ENCODE measurements at places on chromosomes 4 and X.

DNA sequence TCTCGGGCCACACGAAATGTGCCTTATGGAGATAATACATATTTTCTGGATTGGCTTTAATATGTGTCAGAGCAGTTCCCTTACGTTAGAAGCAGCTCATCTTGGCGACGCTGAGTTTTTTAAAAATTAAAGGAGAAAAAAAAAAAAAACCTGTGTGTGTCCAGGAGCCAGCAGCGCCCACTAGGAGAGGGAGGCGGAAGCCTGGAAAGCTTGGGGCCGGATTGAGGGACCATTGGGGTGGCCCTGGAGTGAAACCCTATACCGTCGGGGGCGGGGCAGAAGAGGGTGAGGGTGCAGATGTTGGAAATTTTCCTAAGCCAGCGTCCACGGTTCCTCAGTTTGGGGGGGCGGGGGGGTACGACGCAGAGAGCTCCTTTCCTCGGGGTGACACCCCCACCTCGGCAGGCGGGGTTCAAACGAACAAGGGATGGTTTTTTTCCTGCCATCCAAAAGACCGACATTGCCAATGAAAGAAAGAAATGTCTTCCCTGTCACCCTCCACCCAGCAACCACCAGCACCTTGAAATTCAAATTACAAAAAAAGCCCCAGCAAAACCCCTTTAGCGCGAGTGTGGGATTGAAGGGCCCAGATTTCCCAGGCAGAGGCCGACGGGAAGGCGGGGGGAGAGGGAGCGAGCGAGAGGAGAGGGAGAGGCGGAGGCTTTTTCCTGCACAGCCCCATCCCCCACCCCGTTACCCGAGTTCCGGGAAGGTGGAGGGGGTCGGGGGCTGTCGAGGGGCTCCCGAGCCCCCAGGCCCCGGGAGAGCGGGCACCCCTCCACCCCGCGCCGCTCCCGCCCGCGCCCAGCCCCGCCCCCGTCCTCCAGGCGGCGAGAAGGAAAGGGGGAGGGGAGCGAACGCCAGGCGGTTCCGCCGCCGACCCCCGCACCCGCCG is 859 bp downstream of the SMARCA1 start:
- H3K27me3 ChIP-seq: peaks cover 12% of the 10 kb centered on the region
- H3K27ac ChIP-seq: no peak overlapping the region
- H3K4me1 ChIP-seq: peaks cover 6% of the 10 kb centered on the region
- no peak for DNase-seq

- H3K4me3 ChIP-seq: peak overlapping the region; percentile 82
- H3K27ac ChIP-seq: peak overlapping the region; percentile 82
- H3K27me3 ChIP-seq: no peaks in the 10 kb centered on the region
- H3K36me3 ChIP-seq: no peaks in the 10 kb centered on the region
These were observed 137.8 kb downstream of the RAPGEF2 start for GRCh38 chr4:159240687-159241086.

- DNase-seq: no peak
- H3K36me3 ChIP-seq: no peaks in the 10 kb centered on the region
- H3K4me3 ChIP-seq: no peak overlapping the region
- no peak overlapping the region for H3K27ac ChIP-seq
- no peaks in the 10 kb centered on the region for H3K27me3 ChIP-seq
- H3K4me1 ChIP-seq: no peaks in the 10 kb centered on the region
These were observed 177.9 kb downstream of the TSPAN5 start for GRCh38 chr4:98480535-98480934.

DNA sequence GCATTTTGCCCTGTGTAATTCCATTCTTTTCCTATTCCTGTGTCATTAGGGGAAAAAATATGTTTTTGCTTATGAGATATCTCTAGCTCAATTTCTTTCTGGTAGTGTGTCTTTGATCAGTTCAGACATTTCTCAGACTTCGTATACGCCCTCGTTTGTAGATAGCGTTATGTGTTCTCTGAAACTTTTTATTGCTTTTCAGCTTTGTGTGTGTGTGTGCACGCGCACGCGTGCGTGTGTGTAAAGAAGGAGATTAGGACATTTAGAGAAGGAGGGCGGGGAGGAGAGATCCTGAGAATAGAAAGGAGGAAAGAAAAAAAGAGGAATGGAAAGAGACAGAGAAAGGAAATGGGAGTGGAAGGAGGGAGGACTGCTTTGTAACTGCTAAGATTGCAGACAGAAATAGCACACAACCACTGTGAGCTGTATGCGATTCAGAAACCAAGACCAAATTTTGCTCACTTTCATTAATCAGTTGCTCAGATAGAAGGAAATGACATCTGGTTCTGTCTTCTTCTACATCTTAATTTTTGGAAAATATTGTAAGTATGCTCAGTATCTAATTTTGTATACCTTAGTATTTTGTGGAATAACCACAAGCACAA is at the start of gene RXFP1:
RXFP1 (plus strand) TSS at position 399 of the 605 bp plus-strand sequence; CDS start at position 494, 95 bp downstream.
- DNase-seq: no peak
- no peaks in the 10 kb centered on the region for H3K27me3 ChIP-seq
- no peak within 1 kb of the TSS for H3K27ac ChIP-seq
- no peaks in the 10 kb centered on the region for H3K36me3 ChIP-seq
- peak within 1 kb of the TSS; percentile 22 for H3K4me3 ChIP-seq
- peaks cover 10% of the 10 kb centered on the region for H3K4me1 ChIP-seq

- H3K4me3 ChIP-seq: no peak overlapping the region
- H3K27ac ChIP-seq: no peak overlapping the region
- peaks cover 7% of the 10 kb centered on the region for H3K27me3 ChIP-seq
- no peaks in the 10 kb centered on the region for H3K36me3 ChIP-seq
- no peaks in the 10 kb centered on the region for H3K4me1 ChIP-seq
These were observed 31.8 kb upstream of the NKX6-1 start for GRCh38 chr4:84530871-84531270.

DNA sequence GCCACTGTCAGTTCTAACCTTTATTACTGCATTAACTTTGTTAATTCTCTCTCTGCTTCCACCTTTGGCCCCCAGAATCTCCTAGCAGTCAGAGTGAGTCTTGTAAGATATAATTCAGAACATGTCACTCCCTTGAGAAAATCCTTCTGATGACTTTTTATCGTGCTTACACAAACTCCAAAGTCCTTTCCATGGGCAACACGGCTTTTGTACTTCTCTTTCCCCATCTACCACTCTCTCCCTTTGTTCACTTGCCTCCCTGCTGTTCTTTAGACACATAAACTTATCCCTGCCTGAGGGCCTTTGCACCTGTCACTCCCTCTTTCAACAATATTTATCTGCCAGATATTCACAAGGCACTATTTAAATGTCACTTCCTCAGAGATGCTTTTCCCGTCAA is 64.8 kb downstream of the MAOB start:
- no peak overlapping the region for H3K27ac ChIP-seq
- peaks cover 2% of the 10 kb centered on the region for H3K27me3 ChIP-seq
- no peak overlapping the region for H3K4me3 ChIP-seq
- no peaks in the 10 kb centered on the region for H3K36me3 ChIP-seq
- no peaks in the 10 kb centered on the region for H3K4me1 ChIP-seq

GRCh38 chr4:76822303-76822702 is 75.6 kb downstream of the SOWAHB start:
- H3K4me1 ChIP-seq: no peaks in the 10 kb centered on the region
- DNase-seq: no peak
- no peak overlapping the region for H3K27ac ChIP-seq
- no peaks in the 10 kb centered on the region for H3K27me3 ChIP-seq

GRCh38 chr4:165505958-165506837 is 127.4 kb downstream of the CPE start:
- H3K36me3 ChIP-seq: no peaks in the 10 kb centered on the region
- H3K4me3 ChIP-seq: no peak overlapping the region
- no peak overlapping the region for H3K27ac ChIP-seq
- no peak for DNase-seq

DNA sequence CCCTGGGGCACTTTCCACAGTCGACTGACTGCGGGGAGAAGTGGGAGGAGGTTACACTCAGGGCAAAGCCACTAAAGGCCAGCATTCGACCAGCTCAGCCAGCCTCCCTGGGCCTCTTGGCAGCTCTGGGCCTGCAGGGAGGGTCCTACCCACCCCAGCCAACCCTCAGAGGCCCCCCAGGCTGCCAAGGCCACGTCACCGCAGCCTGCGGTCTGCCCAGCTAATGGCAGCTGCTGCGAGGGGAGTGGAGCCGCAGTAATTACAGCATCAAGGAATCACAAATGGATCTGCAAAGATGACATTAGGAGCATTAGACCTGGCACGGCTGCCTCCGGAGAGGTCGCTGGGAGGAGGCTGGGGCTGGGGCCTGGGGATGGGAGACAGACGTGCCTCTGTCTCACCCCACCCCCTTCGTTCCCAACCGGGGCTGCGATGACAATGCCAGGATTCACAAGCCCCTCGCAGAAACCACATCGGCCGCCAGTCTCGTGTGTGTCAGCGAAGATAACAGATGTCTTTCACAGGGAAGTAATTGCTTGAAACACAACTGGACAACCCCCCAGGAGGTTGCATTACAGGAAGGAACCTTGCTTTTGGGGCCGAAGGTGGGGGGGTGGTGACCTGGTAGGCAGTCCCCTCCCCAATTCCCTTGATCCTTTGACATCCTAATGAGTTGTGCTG is 367.6 kb downstream of the BCOR start:
- H3K4me3 ChIP-seq: no peak overlapping the region
- H3K36me3 ChIP-seq: no peaks in the 10 kb centered on the region
- peaks cover 21% of the 10 kb centered on the region for H3K4me1 ChIP-seq
- DNase-seq: no peak
- H3K27me3 ChIP-seq: peaks cover 2% of the 10 kb centered on the region
- no peak overlapping the region for H3K27ac ChIP-seq

GRCh38 chr4:136768925-136769275 is 763.4 kb downstream of the PCDH18 start:
- no peaks in the 10 kb centered on the region for H3K4me1 ChIP-seq
- H3K36me3 ChIP-seq: no peaks in the 10 kb centered on the region
- H3K27ac ChIP-seq: no peak overlapping the region
- no peaks in the 10 kb centered on the region for H3K27me3 ChIP-seq

DNA sequence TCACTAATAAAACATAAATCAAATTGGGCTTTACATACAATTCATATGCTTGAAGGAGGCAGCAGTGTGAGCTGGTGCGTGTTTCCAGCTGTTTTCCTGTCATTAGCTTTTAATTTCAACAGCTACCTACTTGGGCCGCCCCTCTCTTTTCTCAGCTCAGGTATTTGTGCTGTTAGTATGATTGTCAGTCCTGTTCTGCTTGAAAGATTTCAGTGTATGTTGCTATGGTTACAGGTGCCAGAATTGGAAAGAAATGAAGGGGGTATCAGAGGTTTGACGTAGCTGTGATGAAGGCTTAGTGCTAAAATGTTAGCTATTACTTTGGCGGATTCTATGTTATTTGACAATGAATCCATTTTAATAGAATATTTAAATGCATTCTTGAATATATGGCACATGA is 440.3 kb downstream of the ZIC3 start:
- H3K4me1 ChIP-seq: no peaks in the 10 kb centered on the region
- H3K36me3 ChIP-seq: no peaks in the 10 kb centered on the region

DNA sequence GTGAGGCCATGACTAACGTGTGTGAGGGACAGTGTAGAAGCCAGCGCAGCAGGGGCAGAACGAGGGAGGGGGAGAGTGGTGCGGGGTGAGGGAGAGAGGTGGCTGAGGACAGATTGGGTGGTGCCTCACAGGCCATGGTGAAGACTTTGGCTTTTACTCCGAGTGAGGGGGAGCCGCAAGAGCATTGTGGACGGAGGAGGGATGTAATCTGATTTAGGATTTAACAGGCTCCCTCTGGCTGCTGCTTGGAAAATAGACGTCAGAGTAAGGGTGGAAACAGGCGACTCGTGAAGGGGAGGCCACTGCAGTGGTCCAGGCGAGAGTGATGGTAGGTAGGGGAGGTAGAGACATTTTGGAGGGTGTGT is 13.0 kb downstream of the PPP1R3F start:
- no peaks in the 10 kb centered on the region for H3K27me3 ChIP-seq
- no peak overlapping the region for H3K27ac ChIP-seq
- H3K4me1 ChIP-seq: no peaks in the 10 kb centered on the region

GRCh38 chr4:88610771-88611170 is 18.5 kb downstream of the HERC3 start:
- no peak overlapping the region for H3K27ac ChIP-seq
- peaks cover 35% of the 10 kb centered on the region for H3K36me3 ChIP-seq
- DNase-seq: no peak
- H3K4me1 ChIP-seq: peaks cover 13% of the 10 kb centered on the region

- peak within 1 kb of the TSS; percentile 59 for H3K4me3 ChIP-seq
- H3K4me1 ChIP-seq: peaks cover 61% of the 10 kb centered on the region
- peak; percentile 97 for DNase-seq
- no peaks in the 10 kb centered on the region for H3K36me3 ChIP-seq
These were observed at the start of gene IL3RA for GRCh38 chrX:1336331-1336943. Gene IL3RA (plus strand): TSS chrX:1336785. CDS start chrX:1341766, 4,981 bp downstream.

- peak overlapping the region; percentile 93 for H3K4me3 ChIP-seq
- H3K27ac ChIP-seq: peak overlapping the region; percentile 89
- peaks cover 10% of the 10 kb centered on the region for H3K4me1 ChIP-seq
- H3K27me3 ChIP-seq: no peaks in the 10 kb centered on the region
These were observed 35.9 kb downstream of the ANKRD17 start for GRCh38 chr4:73222466-73223257.

GRCh38 chrX:50910685-50911176 is at the start of gene BMP15:
Gene BMP15 (plus strand): TSS chrX:50910735. CDS start chrX:50910784, 49 bp downstream.
- DNase-seq: no peak
- H3K27me3 ChIP-seq: peaks cover 5% of the 10 kb centered on the region
- no peaks in the 10 kb centered on the region for H3K4me1 ChIP-seq

GRCh38 chr4:39617534-39617933 is 21.1 kb downstream of the SMIM14 start:
- H3K36me3 ChIP-seq: peaks cover 2% of the 10 kb centered on the region
- no peaks in the 10 kb centered on the region for H3K4me1 ChIP-seq
- no peak overlapping the region for H3K4me3 ChIP-seq
- H3K27me3 ChIP-seq: no peaks in the 10 kb centered on the region
- no peak for DNase-seq

DNA sequence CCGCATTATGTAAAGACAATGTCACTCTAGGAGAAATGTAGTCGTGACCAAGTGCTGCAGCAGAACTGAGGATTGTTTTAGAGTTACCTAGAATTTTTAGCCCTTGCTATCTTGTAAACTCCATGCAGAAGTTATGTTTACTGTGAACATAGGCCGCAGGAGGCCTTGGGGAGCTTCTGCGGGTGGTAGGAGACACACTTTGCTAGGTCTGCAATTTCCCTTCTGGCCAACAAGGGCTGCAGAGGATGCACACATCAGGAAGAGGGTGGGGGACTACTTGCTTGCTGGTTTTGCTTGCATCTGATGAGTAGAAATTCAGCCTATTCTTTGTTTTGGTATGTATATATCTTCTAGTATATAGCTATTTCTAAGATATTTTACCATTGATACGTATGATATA is 23.1 kb downstream of the BANK1 start:
- no peaks in the 10 kb centered on the region for H3K4me1 ChIP-seq
- DNase-seq: no peak
- H3K27ac ChIP-seq: no peak overlapping the region
- no peak overlapping the region for H3K4me3 ChIP-seq
- no peaks in the 10 kb centered on the region for H3K36me3 ChIP-seq
- no peaks in the 10 kb centered on the region for H3K27me3 ChIP-seq

DNA sequence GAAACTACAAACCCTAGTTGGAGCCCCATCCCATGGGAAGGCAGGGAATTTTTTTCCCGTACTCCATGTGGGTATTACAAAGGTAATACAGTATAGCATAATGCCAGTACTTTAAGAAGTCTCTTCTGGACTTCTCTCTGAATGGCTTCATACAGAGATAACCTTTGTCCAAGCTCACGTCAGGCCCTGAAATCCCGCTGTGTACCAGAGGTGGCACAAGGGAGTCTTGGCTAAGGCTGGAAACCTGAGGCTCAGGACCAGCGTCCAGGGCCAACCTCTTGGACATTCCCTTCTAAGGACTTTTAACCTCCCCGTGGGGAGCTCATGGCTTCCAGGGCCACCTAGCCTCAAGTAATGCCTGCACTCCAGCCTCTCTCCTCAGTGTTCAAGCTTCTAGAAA is 338.9 kb upstream of the FAM241A start:
- no peaks in the 10 kb centered on the region for H3K4me1 ChIP-seq
- no peak for DNase-seq
- no peaks in the 10 kb centered on the region for H3K36me3 ChIP-seq
- no peaks in the 10 kb centered on the region for H3K27me3 ChIP-seq

GRCh38 chr4:127631420-127631819 is 1.3 kb upstream of the INTU start:
- H3K27ac ChIP-seq: no peak overlapping the region
- peaks cover 23% of the 10 kb centered on the region for H3K4me1 ChIP-seq
- H3K27me3 ChIP-seq: no peaks in the 10 kb centered on the region
- DNase-seq: peak; percentile 47

Measured in CD14-positive monocyte (primary cell).